ENCODE measurements at places on chromosomes 6 and 20. TPM values are rescaled to one million over a fixed set of nuclear protein-coding genes. Genes with fewer than 3 reads are reported as not detected.

DNA sequence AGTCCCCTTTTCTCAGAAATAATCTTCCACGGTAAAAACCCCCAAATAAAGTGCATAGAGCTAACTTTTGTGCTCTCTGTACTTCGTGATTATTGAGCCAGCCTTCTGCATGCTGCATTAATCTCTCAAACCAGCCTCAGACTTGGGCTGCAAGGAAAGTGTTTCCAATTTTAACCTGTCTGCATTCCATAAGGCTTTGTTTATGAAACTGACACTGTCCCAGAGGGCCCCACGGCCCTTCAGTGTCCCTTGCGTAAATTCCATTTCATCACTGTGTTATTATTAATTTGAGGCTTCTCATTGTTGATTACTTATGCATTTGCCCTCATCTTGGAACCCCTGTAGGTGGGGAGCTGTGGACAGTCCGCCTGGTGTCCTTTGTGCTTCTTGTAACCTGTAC lies 15.6 kb upstream of the SNRPB2 start:
- DNase-seq: no peak

DNA sequence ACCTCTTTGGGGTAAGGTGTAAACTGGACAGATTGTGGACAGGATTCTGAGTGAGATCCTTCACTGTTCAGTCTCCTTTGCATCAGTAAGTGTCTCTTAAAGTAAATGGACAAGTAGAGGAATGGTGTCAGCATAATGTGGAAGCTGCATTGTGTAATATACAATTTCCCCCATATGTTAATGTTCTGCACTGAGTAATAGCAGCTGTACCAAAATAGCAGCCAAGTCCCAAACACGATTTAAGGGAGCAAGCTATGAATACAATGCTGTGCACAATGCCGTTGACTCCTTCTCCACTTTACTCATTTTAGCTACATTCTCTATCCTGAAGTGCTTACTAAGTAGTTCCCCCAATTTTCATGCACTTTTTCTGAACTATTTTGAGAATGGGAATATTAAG lies 21.1 kb upstream of the TRIM26 start:
- DNase-seq: peak; percentile 24

GRCh38 chr6:1188199-1188598 lies 123.7 kb upstream of the FOXQ1 start:
- no peak for DNase-seq

- no peak for DNase-seq
Measured at GRCh38 chr6:78896227-78896626, 28.9 kb downstream of the IRAK1BP1 start.

The TNFRSF6B gene
- total RNA-seq: 0.36 TPM

The TFAP2A gene
- total RNA-seq: not detected

All from fibroblast of the aortic adventitia (primary cell).